Suprapubic skin (tissue), 4 donors: ENCODE measurements at places on chromosomes 6 and 20. TPM values are rescaled to one million over a fixed set of nuclear protein-coding genes. Genes with fewer than 3 reads are reported as not detected.

TNNC2 gene
- not detected for total RNA-seq

ECHDC1 gene
- total RNA-seq = 42.6 TPM

TINAG gene
- total RNA-seq = not detected

DNA sequence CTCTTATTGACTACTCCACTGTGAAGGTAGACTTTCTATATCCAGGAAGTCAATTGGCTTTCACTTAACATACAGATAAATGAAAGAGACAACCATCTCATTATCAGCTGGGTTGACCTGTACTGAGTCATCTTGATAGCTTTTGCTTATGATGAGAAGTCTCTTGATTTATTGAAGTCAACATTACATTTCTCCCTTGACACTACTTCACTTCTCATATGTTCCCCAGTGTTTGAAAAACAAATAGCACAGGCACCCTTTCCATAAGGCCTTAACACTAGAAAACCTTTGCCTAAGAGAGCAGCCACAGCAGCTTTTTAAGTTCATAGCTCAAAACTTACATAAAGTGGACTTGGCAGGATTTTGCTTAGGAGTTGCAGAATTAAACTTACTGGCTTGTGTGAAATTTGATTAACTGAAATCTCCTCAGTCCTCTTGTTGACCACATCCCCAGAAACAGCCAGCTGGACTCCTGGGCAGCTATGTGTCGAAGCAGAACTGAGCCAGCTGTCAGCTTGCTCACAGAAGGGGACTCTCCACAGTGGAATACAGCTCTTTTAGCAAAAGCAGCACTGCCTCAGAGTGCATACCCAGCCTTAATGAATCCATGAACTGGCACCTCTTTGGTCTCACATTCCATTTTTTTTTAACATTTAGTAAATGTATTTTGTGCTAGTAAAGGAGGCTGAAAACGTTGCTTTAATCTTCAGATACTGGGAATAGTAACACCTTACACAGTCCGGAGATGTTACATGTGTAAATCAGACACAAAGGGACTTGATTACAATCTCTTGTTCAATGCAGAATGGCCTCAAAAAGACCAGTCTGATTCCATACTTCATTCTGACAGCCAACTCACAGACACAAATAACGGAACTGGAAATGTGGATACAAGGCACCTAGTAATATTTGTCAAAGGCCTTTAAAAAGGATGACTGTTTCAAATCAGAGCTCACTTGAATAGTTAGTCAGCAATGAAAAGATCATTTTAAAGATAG, 1532.7 kb downstream of the HACE1 start:
- no peaks in the 10 kb centered on the region for H3K27me3 ChIP-seq
- H3K4me3 ChIP-seq = no peak overlapping the region
- no peaks in the 10 kb centered on the region for H3K36me3 ChIP-seq
- no peak overlapping the region for H3K27ac ChIP-seq
- no peaks in the 10 kb centered on the region for H3K4me1 ChIP-seq

GRCh38 chr6:3175715-3176402, 18.5 kb upstream of the TUBB2A start:
- no peak for DNase-seq
- H3K36me3 ChIP-seq = no peaks in the 10 kb centered on the region
- H3K27me3 ChIP-seq = no peaks in the 10 kb centered on the region
- no peaks in the 10 kb centered on the region for H3K4me1 ChIP-seq
- no peak overlapping the region for H3K27ac ChIP-seq

GRCh38 chr20:57513199-57513598, 11.7 kb downstream of the CTCFL start:
- no peak for DNase-seq
- H3K4me3 ChIP-seq = no peak overlapping the region
- no peaks in the 10 kb centered on the region for H3K27me3 ChIP-seq

- no peak overlapping the region for H3K4me3 ChIP-seq
- peaks cover 47% of the 10 kb centered on the region for H3K4me1 ChIP-seq
- DNase-seq = no peak
Measured at GRCh38 chr6:148884461-148884860, 137.6 kb downstream of the UST start.

DNA sequence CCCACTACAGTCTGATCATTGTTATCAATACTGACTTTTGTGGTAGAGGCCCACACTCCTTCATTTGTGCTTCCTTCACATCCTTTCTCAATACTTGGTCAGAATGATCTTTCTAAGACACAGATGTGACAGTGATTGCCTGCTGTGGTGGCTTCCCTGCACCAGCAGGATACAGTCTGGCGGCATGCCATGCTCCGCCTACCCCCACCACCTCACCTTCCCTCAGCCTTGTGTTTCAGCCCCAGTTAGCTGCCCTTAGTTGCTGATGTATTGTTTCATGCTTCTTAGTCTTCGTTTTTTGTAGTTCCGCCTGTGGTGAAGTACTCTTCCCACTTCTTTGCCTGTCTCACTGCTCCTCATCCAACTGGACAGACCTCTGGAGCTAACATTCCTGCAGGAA, 10.9 kb downstream of the LRRC1 start:
- no peak for DNase-seq
- H3K27me3 ChIP-seq = no peaks in the 10 kb centered on the region
- H3K36me3 ChIP-seq = no peaks in the 10 kb centered on the region
